ENCODE measurements at places on chromosomes 6 and 20. TPM values are rescaled to one million over a fixed set of nuclear protein-coding genes. Genes with fewer than 3 reads are reported as not detected.

GRCh38 chr20:10521836-10522235, 86.7 kb downstream of the SLX4IP start:
- DNase-seq, result no peak

LINC00237 gene
- total RNA-seq, result not detected

SCRT2 gene
- total RNA-seq, result not detected

RAET1L gene
- not detected for total RNA-seq

DNA sequence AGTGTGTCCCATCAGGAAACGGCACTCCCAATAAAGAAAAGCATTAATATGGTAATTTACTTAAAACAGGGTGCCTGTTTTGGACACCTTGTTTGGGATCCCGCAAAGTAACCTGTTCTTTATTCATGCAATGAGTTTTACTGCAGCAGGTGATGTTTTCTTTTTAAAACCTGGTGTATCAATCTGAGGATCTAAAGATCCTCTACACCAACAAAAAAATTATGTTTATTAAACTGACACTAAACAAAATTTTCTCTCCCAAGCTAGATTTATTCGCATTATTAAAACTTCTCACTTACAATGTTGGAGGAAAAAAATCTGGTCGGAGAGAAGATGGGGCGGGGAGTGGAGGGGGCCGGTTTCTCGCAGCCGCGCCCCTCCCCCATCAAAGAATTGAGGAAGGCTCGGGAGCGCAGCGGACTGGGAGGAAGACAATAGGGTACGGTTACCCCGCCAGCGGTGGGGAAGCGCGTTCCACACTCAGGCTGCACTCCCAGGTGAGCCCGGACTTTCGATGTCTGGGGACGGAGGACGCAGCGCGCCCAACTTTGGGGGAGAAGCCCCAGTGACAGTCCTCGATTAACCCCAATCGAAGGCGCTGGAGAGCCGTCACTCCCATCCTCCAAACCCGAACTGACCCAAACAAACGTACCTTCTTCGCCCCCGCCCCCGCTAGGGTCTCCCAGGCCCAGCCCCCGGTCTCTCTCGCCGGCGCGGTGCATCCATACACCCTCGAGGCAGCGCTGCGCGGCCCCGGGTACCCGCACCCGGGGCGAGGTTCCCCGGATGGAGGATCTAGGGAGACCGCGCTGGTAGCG, 1.3 kb downstream of the CD24 start:
- DNase-seq, result peak; percentile 28

ANGPT4 gene
- 0.05 TPM for total RNA-seq

DNA sequence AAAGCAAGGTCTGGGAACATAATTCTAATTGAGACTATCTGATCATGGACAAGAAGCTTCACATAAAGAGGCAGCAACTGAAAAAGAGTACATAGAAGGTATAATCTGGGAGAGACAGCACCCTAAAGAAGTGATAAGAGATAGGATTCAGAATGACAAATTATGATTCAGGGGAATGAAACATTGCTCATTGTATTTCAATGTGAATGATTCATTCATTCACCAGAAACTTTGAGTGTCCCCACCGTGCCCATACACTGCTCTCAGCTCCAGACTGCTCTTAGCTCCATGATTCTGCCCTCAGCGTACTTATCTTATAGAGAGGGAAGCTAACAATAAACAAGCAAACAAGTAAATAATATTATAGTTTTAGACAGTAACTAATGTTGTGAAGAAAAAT, 329.3 kb upstream of the IRAK1BP1 start:
- DNase-seq, result no peak

TMEM242 gene
- total RNA-seq, result 19.4 TPM

- DNase-seq, result no peak
These were observed 142.5 kb downstream of the KLHL32 start for GRCh38 chr6:97067045-97067444.

DNA sequence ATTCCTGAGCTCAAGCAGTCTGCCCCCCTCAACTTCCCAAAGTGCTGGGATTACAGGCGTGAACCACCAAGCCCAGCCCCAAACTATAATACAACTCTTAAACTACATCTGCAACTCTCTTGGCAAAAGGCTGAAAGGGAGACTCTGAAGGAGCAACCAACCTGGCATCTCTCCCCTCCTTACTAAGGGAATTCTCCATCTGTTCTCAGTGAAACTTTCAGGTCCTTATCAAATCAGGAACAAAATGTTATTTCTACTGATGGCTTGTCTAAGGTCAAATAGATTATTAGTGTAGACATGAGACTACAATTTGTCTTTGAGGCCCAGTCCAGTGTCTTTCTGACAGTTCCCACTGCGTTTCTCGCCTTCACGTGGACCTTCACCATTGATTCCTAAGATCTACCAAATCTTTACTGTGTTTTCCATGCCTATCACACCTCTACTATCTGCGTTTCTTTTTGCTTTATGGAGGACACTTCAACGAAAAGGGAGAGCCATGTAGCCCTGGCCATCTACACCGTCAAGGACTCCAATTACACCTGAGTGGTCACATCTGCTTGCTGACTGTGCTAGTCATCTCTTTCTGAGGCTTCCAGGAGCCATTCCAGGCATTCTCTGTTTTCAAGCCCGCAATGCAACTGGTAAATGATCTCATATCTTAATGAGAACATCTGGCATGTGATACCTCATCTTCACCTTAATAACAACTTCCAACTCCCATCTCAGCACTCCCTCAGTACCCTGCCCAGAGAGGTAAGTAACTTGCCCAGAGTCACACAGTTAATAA, 405.7 kb upstream of the CITED2 start:
- no peak for DNase-seq

IPCEF1 gene
- total RNA-seq, result 1.7 TPM

DNA sequence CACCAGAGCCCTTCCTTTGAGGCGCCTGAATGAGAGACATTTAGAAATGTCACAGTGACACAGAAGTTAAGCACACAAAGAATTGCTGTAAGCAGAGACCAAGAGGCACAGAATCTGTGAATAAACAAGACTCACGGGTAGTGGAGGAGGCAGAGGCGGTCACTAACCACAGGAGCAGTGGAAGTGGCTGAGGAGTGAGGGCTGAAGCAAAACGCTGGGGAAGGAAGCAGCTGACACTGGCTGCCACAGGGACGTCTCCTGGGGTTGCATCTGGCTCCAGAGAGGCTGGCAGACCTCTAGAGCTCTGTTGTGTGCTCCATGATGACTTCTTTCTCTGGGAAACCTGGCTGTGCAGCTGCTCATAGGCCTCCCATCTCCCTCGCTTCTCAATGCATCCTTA, 65.0 kb upstream of the SLC2A12 start:
- no peak for DNase-seq

DNA sequence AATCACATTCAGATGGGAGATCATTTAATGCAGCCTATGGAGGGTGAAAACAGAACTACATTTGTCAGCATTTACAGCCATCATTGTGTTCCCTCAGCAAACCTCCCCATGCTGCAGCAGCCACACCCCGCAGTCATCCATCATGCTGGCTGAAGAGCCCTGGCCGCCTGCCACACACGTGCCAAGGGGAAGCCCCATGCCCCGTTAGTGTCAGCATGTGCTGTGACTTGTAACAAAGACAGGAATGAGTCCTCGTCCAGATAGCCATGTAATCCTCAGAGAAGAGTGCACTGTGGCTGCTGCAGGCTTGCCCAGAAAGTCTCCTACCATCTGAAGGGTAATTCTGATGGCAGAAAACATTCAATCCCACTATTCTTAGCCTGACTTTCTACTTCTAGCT, 1097.8 kb downstream of the KIF16B start:
- peak; percentile 68 for DNase-seq

PRKN gene
- total RNA-seq, result 23.1 TPM

GRCh38 chr6:83042467-83043053, 23.1 kb downstream of the UBE3D start:
- DNase-seq, result no peak

MYLK2 gene
- 0.10 TPM for total RNA-seq

CLDN20 gene
- not detected for total RNA-seq

ZSCAN26 gene
- 13.8 TPM for total RNA-seq

- DNase-seq, result no peak
These were observed 8.5 kb downstream of the TMEM242 start for GRCh38 chr6:157314705-157315321.

GRCh38 chr6:100751590-100751989, 129.5 kb downstream of the ASCC3 start:
- no peak for DNase-seq

C20orf204 gene
- total RNA-seq, result 0.35 TPM

GPLD1 gene
- total RNA-seq, result 1.1 TPM

LY6G5C gene
- total RNA-seq, result 1.8 TPM

SLC9A8 gene
- total RNA-seq, result 4.4 TPM

DNA sequence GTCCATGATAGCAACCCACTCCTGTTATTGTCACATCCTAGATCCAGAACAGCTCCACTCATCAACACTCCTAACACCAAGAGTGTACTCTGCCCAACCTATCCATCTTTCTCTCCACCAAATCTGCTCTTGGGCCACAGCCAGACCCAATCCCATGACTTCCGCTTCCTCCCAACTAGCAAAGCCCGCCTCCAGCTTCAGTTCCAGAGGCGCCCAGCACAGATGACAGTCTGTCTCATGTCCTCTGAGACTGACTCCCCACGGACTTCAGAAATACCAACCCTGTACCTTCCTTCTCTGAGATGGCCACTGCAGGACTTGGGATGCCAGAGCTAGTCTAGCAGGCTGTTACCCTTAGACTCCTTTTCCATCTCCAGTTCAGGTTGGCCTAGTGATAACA, 48.6 kb downstream of the DTNBP1 start:
- DNase-seq, result no peak

AKAP12 gene
- 15.1 TPM for total RNA-seq

DNA sequence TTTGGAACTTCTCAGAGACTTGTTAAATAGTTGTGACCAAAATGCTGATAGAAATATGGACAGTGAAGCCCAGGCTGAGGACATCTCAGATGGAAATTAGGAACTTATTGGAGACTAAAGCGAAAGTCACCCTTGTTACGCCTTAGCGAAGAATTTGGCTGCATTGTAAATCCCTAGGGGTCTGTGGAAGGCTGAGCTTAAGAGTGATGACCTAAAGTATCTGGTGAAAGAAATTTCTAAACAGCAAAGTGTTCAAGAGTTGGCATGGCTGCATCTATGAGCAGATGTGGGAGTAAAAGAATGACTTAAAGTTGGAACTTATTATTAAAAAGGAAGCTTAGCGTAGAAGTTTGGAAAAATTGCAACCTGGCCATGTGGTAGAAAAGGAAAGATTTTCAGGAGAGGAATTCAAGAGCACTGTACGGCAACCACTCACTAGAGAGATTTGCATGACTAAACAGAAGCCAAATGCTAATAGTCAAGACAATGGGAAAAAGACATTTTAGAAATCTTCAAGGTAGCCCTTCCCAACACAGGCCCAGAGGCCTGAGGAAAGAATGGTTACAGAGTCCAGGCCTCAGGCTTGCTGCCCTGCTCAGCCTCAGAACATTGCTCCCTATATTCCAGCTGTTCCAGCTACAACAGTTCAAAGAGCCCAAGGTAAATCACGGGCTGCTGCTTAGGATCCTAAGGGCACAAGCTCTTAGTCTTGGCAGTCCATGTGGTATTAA, 61.6 kb upstream of the TNFRSF21 start:
- no peak for DNase-seq

DNA sequence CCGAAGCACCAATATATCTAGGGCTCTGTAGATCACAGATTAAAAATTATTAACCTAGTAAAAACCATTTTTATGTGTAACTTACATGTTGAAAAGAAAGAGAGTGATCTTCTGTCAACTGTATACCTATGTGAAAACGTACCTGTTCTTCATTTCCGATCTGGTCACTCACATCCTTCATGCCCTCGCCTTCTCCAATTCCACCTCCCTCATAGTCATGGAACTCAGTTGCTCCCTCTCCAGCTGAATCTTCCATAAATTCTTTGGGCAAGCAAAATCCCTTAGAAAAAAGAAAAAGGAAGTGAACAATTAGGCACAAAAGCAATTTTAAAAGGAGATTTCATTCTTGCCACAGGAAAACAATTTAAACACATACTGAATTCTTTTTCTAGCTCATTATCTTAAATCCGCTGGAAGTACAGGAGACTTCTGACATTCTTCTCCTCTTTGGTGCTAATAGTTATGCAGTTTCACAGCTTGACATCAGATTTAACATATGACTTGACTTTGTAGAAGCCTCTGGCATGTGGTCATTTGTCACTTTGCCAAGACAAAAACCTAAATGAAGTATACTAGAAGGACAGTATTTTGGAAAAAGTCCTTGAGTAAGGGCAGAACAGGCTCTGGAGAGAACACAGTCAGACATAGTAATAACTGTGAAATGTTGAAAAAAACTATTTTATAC, 29.5 kb upstream of the LYRM2 start:
- no peak for DNase-seq

DNA sequence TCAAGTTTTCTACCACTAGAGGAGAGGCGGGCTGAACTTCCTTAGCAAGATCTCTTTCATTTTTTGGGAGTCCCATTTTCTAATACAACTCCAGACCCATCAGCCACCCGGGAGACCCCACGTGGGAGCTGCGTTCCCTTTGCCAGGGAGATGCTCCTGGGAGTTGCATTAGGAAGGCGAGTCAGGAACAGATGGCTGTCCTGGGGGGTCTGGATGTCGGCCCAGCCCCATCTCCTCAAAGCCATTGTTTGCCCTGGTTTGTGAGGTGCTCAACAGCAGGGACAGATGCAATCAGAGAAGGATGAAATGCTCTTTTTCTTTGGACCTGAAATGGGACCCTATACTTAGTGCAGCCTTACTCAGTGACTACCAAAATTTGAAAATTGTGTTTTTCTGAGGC, 39.4 kb downstream of the CARMIL1 start:
- peak; percentile 52 for DNase-seq

GRCh38 chr6:56079751-56080540, 167.4 kb downstream of the COL21A1 start:
- DNase-seq, result no peak

DNA sequence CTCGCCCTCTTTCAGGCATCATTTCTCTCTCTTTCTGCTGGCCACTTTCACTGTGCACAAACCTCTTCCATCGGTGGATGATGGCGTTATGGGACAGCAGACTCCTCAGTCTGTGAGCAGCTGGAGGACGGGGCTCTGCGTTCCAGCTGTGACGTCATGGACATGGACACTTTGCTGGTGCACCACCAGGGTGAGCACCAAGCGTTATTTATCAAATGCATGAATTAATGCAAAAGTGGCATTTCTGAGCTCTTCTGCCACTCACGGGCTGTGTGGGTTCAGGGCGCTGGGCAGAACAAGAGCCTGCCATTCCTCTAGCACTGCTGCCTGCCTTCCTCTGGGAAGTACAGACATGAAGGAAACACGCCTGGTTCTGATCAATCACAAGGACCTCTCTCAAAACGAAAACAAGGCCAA, 82.9 kb upstream of the MPC1 start:
- DNase-seq, result peak; percentile 69

- DNase-seq, result no peak
These were observed 447.2 kb downstream of the DOK5 start for GRCh38 chr20:54922636-54923035.

DNA sequence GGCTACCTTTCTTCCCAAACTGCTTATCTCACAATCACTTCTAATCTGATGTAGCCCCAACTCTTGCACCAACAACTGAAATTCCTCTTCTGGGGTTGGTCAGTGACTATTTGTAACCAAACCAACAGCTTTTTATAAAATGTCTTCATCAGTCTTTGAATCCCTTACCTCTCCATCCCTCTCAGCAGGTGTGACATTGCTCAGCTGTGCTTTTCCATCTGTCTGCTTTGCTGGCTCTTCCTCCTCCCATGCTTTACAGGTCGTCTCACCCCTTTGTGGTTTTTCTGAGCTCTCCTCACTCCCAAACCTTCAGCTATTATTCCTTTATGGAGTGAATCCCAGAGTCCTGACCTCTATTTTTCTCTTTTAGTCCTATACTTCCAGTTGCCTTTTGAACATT, 5.9 kb downstream of the MAP7 start:
- DNase-seq, result no peak
